ENCODE measurements at places on chromosomes 6 and 20.

DNA sequence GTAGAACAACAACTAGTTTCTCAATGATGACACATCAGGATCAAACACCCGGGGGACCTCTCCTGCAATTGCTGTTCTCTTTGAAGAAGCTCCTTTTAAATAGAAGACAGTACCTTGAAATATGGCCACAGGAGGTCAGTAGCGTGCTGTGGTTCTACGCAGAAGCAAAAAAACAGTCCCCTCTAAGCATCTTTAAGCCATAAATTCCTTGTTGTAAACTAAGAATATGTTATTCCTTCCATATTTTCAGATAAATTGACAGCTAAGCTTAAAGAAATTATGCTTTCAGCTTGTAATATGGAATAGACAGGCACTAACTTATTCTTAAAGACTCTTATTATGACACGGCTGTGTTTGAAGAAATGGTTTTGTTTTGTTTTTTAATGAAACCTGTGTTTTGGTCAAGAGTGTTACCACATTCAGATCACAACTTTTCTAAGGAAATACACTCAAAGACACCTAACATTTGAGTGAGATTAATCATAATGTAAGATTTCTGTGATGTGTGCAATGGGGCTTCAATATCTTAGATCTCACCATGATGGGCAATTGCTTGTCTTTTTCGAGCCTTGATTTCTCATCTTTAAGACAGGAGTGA lies 49.7 kb upstream of the IL20RA start:
- peak; percentile 49 for DNase-seq

DNA sequence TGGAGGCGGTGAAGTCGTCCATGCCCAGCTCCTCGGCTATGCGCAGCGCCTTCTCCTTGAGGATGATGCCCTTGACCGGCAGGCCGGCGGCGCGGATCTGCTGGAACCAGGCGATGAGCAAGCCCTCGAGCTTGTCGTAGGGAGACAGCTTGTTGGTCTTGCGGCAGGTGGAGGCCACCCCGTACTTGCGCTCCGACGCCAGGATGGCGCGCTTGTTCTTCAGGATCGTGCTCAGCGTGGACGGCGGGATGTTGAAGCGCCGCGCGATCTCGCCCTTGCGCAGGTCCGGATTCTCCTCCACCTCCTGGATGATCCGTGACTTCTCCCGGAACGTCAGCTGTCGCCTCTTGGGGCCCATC lies 435 bp downstream of the CENPB start:
- peak; percentile 66 for DNase-seq

- DNase-seq: no peak
These were observed 19.9 kb downstream of the PEDS1 start for GRCh38 chr20:50133474-50134217.

GRCh38 chr6:100344321-100344720 lies 120.4 kb downstream of the SIM1 start:
- no peak for DNase-seq

GRCh38 chr20:17655286-17655651 lies 26.8 kb downstream of the RRBP1 start:
- DNase-seq: no peak

- no peak for DNase-seq
These were observed 73.8 kb upstream of the CCN6 start for GRCh38 chr6:111980143-111980542.

GRCh38 chr20:62320581-62321354 lies 18.0 kb downstream of the ADRM1 start:
- DNase-seq: peak; percentile 36

DNA sequence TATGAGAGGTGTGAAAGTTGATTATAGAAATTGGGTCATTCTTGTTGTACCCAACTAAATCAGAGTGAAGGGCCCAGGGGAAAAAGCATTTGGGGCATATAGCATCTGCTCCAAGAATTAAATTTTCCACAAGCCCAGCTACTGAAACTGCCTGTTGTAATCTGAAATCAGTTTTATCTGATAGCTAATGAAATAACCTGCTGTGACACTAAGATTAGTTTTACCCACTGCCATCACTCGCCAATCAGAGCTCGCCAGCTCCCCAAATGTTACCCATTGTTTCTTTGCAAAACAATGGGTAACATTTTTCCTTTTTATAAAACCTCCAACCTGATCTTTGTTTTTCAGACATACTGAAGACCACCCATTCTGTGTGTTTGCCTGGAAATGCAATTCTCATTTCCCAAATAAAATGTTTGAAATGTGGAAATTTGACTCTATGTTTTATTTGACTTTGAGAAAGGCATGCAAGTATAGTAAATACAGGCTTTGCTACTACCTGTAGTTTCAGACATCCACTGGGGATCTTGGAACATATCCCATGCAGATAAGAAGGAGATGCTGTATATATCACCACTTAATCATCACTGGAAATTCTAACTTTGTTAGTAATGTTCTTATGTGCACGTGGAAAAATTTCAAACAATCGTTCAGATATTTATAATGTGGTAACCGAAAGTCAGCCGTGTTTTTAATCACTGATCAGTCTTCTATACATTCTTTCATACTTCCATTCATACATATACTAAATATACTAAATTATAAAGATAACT lies 6.3 kb upstream of the AHI1 start:
- no peak for DNase-seq

- no peak for DNase-seq
These were observed 599.4 kb upstream of the CITED2 start for GRCh38 chr6:139973669-139974344.

- peak; percentile 19 for DNase-seq
These were observed 23.1 kb upstream of the MROH8 start for GRCh38 chr20:37202267-37202943.

- DNase-seq: no peak
These were observed 42.2 kb downstream of the GFOD1 start for GRCh38 chr6:13445005-13445743.

GRCh38 chr6:159908979-159909378 lies 18.2 kb downstream of the MAS1 start:
- no peak for DNase-seq

- DNase-seq: no peak
These were observed 243.1 kb upstream of the FLRT3 start for GRCh38 chr20:14580418-14581074.

DNA sequence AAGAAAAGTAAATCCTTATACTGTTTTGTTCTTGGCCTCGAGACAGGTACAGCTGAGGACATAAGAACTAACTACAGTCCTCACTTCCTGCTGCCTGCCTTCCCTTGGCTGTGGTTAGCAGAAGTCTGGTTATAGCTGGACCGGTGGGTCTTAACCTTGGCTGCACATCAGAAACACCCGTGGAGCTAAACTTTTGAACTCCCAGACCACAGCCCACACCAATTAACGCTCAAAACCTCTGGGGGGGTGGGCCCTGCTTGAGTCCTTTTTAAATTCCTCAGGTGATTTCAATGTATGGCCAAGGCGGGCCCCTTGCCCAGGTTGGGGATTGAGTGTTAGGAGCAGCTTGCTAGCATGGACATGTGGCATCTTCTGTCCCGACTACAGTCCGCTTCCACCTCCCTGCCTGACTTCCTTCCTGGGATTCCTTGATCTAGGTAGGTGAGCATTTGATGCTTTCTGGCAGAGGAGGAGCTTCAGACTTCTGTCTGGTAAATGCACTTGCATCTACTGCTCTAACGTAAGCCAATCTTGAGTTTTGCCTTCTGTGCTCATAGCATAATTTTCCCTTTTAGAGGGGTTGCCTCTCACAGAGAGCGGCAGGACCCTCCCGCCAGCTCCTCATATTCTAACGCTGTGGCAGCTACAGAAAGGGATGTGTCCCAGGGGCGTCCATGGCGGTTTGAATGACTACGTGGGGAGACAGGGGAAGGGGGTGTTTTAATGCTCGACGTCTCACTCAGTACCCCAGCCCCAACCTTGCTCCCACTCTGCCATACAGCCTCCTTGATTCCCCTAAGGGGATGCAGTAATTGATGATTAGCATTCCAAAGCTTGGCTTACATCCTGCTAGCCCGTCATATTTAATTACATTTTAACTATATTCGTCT lies 390.1 kb downstream of the ZFAND3 start:
- DNase-seq: no peak

DNA sequence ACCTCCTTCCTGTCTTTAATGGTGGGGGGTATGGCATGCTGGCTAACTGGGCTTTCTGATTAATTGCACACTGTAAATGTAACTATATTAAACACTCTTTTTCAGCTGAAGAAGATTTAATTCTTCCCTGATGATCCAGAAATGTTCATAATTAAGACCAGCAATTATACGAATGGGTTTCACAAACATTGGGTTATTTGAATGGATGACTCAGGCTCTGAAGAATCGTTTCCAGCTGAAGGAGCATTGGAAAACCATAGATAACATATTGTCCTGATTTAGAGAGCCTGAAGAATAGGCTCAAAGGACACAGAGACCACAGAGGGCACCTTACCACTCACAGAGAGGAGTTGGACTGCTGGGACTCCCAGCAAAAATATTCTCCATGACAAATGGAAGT lies 130.7 kb upstream of the SSTR4 start:
- no peak for DNase-seq
